ENCODE measurements at places on chromosomes 12 and 14. TPM values are rescaled to one million over a fixed set of nuclear protein-coding genes. Genes with fewer than 3 reads are reported as not detected.
A peak's percentile ranks its signal among the peaks of the same experiment; 100 is the strongest.

GRCh38 chr12:24705741-24706358 lies 243.1 kb downstream of the BCAT1 start:
- no peaks in the 10 kb centered on the region for H3K36me3 ChIP-seq
- H3K4me3 ChIP-seq = no peak overlapping the region
- H3K27ac ChIP-seq = peak overlapping the region; percentile 13

DNA sequence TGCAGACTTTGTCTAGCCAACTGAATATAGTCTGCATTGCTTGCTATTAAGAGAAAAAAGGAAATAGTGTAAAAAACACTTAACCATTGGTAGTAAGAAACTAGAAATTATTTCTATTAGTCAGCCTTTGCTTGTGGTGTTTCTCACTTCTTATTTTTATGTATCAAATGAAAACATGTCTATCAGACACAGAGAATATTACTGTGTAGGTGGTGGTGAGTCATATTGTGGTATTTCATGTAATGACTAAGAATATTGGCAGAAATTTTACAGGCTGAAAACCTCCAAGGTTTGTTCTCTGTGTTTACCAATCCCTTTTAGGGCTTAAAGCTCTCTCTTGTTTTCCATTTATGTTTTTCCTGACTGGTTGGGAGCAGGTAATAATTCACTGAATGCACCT lies 87.2 kb downstream of the DAAM1 start:
- no peak for DNase-seq
- H3K27me3 ChIP-seq = peaks cover 3% of the 10 kb centered on the region
- peaks cover 23% of the 10 kb centered on the region for H3K4me1 ChIP-seq
- H3K4me3 ChIP-seq = no peak overlapping the region

- DNase-seq = no peak
- H3K27ac ChIP-seq = no peak overlapping the region
- no peaks in the 10 kb centered on the region for H3K27me3 ChIP-seq
Observed at GRCh38 chr12:19998411-19998810, 369.9 kb upstream of the PDE3A start.

DNA sequence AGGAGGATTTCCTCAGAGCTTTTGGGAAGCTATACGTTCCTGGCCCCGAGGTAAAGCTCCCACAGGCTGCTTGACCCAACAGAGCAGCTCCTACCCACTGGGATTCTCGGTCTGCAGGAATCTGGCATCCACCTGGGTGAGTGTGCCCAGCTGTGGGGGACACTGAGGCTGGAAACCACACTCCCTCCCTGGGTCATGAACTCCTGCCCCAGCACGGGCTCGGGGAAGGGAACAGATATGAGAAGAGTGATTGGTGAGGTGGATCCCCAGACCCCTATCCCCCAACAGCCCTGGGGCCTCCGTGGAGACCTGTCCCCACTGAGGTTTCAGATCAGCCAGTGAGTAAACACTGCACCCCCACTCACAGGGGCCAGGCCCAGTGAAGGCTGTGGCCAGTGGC lies 3.3 kb downstream of the FAIM2 start:
- peaks cover 23% of the 10 kb centered on the region for H3K27me3 ChIP-seq
- H3K27ac ChIP-seq = no peak overlapping the region
- H3K4me1 ChIP-seq = peaks cover 8% of the 10 kb centered on the region
- no peaks in the 10 kb centered on the region for H3K36me3 ChIP-seq
- no peak overlapping the region for H3K4me3 ChIP-seq
- no peak for DNase-seq

GRCh38 chr14:67172056-67172455 lies 17.2 kb upstream of the GARIN2 start:
- H3K4me1 ChIP-seq = peaks cover 7% of the 10 kb centered on the region
- H3K27me3 ChIP-seq = no peaks in the 10 kb centered on the region
- no peak for DNase-seq
- peaks cover 8% of the 10 kb centered on the region for H3K36me3 ChIP-seq

DNA sequence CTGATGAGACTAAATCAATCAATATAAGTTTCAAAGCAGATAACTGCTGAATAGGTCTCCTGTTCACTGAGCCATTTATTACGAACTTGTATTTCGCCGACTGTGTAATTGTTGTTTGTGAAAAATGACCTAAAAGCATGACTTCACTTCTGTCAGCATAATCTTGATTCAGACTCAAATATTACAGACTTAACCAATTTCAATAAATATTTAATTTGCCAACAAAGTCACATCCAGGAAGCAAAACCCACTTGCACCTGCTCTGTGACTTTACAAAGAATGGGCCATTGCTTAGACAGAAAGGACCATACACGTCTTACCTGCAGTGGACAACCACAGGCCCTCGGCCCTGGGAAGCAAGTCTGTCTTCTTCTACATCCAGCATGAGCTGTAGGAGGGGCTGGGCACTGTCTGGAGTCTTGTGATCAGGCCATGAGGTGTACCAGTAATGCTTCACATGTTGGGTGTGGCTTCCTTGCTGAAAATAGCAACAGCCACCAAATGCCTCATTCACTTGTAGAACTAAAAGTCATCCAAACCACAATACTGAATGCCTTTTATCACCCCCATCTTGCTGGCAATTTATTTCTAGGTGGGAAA lies 23.5 kb upstream of the PTPRB start:
- H3K4me1 ChIP-seq = no peaks in the 10 kb centered on the region
- no peak overlapping the region for H3K4me3 ChIP-seq
- H3K36me3 ChIP-seq = no peaks in the 10 kb centered on the region
- no peak for DNase-seq
- H3K27ac ChIP-seq = no peak overlapping the region

GRCh38 chr12:131896811-131897270 lies 2.4 kb downstream of the ULK1 start:
- H3K4me1 ChIP-seq = no peaks in the 10 kb centered on the region
- DNase-seq = no peak
- no peak overlapping the region for H3K27ac ChIP-seq
- H3K4me3 ChIP-seq = peak overlapping the region; percentile 64
- H3K36me3 ChIP-seq = no peaks in the 10 kb centered on the region

DNA sequence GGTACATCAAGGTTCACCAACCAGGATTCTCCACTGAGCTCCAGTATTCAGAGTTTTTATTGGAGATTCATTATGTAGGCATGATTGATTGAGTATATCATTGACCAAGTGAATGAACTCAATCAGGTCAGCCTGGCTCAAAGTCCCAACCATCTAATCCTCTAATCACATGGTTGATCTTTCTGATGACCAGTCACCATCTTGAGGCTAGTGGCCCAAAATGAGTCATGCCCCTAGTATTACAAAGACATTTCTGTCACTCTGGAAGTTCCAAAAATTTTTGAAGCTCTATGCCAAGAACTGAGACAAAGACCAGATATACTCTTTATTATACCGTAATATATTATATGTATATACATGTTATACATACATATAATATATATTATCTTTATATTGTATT lies 75.9 kb upstream of the ATF7IP start:
- no peak overlapping the region for H3K27ac ChIP-seq
- H3K27me3 ChIP-seq = no peaks in the 10 kb centered on the region
- no peak overlapping the region for H3K4me3 ChIP-seq
- no peaks in the 10 kb centered on the region for H3K36me3 ChIP-seq
- no peak for DNase-seq
- H3K4me1 ChIP-seq = no peaks in the 10 kb centered on the region

GRCh38 chr12:41058266-41058665 lies 129.9 kb upstream of the PDZRN4 start:
- no peak overlapping the region for H3K27ac ChIP-seq
- H3K27me3 ChIP-seq = no peaks in the 10 kb centered on the region
- no peaks in the 10 kb centered on the region for H3K36me3 ChIP-seq
- no peaks in the 10 kb centered on the region for H3K4me1 ChIP-seq
- no peak overlapping the region for H3K4me3 ChIP-seq

DNA sequence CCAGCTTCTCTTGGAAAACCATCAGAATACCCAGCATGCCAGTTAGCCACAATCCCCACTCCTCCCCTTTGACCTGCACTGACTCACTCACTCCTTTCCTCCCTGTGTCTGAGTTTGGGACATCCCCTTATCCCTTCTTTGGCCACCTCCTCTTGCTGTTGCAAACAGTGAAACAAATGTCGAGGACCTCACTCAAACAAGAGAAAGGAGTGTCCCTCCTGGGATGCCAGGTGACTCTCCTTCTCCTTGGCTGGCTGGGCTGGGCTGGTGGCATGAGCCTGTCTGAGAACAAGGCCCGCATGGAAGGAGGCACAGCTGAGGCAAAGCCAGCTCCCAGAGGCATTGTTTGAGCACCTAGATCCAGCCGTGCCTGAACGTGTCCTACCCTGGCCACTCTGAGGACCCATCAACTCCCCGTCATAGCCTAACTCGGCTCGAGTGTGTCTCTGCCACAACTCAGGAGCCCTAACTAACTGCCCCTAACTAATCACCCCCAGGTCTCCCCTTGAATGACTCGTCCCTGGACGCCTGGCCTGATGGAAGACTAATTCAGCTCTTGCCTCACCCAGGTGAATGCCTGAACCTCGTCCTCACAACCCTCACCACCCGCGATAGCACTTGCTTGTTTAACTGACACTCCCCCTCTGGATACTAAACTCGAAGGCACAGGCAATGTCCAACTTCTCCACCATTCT lies 43.0 kb downstream of the NCOR2 start:
- peaks cover 3% of the 10 kb centered on the region for H3K36me3 ChIP-seq
- H3K27ac ChIP-seq = no peak overlapping the region
- no peak for DNase-seq
- no peak overlapping the region for H3K4me3 ChIP-seq

DNA sequence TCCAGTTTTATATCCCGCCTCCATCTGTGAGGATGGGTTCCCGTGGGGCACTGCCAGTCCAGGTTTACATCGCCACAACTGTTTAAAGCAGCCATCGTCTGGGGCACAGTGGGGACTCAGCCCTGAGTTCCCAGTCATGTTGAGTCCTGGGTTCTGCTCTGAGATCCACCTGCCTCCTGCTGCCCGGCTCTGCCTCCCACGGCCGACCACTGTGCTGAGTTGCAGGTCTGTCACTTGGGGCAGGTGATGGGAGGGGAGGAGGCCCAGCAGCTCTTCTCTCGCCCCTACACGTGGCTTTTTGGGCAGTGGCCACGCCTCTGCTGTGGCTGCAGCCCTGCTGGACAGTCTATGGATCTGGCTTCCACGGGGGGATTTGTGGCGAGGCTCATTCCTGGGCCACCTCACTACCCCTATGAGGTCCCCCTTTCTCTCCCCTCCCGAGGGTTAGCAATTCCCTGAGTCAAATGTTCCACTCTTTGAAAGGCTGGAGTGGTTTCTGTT lies 143.0 kb downstream of the ADGRD1 start:
- peaks cover 11% of the 10 kb centered on the region for H3K4me1 ChIP-seq
- DNase-seq = no peak
- H3K36me3 ChIP-seq = no peaks in the 10 kb centered on the region
- no peaks in the 10 kb centered on the region for H3K27me3 ChIP-seq
- H3K4me3 ChIP-seq = no peak overlapping the region

DNA sequence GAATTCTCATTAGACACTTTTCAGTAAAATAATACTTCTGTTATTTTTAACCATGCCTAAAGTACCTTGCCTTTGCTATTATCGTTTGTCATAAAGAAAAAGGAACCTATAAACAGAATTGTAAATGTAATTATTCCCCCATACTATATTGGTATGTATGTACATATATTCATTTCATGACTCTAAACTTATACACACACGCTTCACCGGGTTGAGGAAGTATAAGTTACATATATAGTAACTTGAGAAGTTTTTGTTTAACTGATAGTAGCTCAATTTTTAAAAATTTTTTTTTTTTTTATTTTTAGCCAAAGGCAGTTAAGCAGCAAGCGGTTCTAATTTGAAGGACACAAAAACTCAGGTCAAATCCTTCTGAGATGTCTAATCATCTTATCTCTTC lies 107.6 kb downstream of the PLEKHG7 start:
- H3K27me3 ChIP-seq = no peaks in the 10 kb centered on the region
- peaks cover 15% of the 10 kb centered on the region for H3K36me3 ChIP-seq
- H3K4me1 ChIP-seq = no peaks in the 10 kb centered on the region
- H3K4me3 ChIP-seq = no peak overlapping the region

- H3K36me3 ChIP-seq = no peaks in the 10 kb centered on the region
- DNase-seq = no peak
- H3K4me3 ChIP-seq = no peak overlapping the region
- no peaks in the 10 kb centered on the region for H3K27me3 ChIP-seq
- H3K27ac ChIP-seq = no peak overlapping the region
- no peaks in the 10 kb centered on the region for H3K4me1 ChIP-seq
Observed at GRCh38 chr14:95070748-95071435, 86.4 kb downstream of the DICER1 start.

DNA sequence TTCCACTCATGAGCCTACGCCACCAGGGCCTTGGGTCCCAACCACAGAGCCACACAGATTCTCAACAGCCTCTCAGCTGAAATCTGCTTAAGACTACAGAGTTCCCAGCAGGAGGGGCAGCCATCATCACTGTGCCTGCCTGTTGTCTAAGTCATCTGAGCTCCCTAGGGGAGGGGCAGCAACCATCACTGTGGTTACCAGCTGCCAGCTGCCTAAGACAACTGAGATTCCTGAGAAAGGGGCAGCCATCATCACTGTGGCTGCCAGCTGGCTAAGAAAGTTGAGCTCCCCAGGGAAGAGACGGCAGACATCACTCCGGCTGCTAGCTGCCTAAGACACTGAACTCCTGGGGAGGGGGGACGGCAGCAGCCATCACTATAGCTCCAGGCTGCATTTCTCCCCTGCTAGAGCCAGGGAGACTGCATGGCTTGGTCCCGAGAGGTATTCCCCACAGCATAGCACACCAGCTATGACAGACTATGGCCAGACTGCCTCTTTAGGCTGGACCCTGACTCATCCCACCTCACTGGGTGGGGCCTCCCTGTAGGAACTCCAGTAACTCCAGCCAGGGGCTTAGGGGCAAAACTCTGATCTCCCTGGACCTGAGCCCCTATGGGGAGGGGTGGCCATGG lies 37.2 kb upstream of the C14orf132 start:
- no peak overlapping the region for H3K4me3 ChIP-seq
- no peaks in the 10 kb centered on the region for H3K4me1 ChIP-seq
- H3K27ac ChIP-seq = no peak overlapping the region
- no peak for DNase-seq
- H3K36me3 ChIP-seq = no peaks in the 10 kb centered on the region

GRCh38 chr12:45285717-45286116 lies 69.8 kb downstream of the ANO6 start:
- H3K4me1 ChIP-seq = no peaks in the 10 kb centered on the region
- no peak overlapping the region for H3K27ac ChIP-seq
- peaks cover 7% of the 10 kb centered on the region for H3K36me3 ChIP-seq
- H3K27me3 ChIP-seq = no peaks in the 10 kb centered on the region
- no peak overlapping the region for H3K4me3 ChIP-seq

PLEKHA5 gene
- total RNA-seq = 2.0 TPM

PSMA3 gene
- 453 TPM for total RNA-seq

ANKRD9 gene
- 13.4 TPM for total RNA-seq

NYNRIN gene
- total RNA-seq = not detected

KRT77 gene
- not detected for total RNA-seq

SMOC1 gene
- not detected for total RNA-seq

CCDC184 gene
- total RNA-seq = 0.75 TPM

DNAL1 gene
- total RNA-seq = 8.5 TPM

RASSF9 gene
- total RNA-seq = not detected

SERPINA1 gene
- 0.12 TPM for total RNA-seq

USP44 gene
- total RNA-seq = 4.4 TPM

Measured in activated T-helper 1 cell treated with anti-CD3 and anti-CD28 coated beads, Interleukin-12 subunit alpha, Interleukin-12 subunit beta, Interleukin-2, Interleukin-4 antibody, amounts not matched to agents 30 ng/mL and 10 ng/mL and 1 ng/mL, durations not matched to agents 14 hours and 24 hours and 36 hours (primary cell).